Adrenal gland (tissue), 19 donors: ENCODE measurements at places on chromosomes 7 and 10. TPM values are rescaled to one million over a fixed set of nuclear protein-coding genes. Genes with fewer than 3 reads are reported as not detected.

- DNase-seq, result no peak
Observed at GRCh38 chr7:47313564-47313963, 268.3 kb downstream of the TNS3 start.

- no peak for DNase-seq
Observed at GRCh38 chr7:51629206-51629605, 312.6 kb upstream of the COBL start.

The C10orf71 gene
- not detected for total RNA-seq

GRCh38 chr7:156353352-156353751 lies 287.2 kb upstream of the RNF32 start:
- no peak for DNase-seq

GRCh38 chr10:21529032-21529910 lies 3.8 kb upstream of the SKIDA1 start:
- DNase-seq, result no peak

DNA sequence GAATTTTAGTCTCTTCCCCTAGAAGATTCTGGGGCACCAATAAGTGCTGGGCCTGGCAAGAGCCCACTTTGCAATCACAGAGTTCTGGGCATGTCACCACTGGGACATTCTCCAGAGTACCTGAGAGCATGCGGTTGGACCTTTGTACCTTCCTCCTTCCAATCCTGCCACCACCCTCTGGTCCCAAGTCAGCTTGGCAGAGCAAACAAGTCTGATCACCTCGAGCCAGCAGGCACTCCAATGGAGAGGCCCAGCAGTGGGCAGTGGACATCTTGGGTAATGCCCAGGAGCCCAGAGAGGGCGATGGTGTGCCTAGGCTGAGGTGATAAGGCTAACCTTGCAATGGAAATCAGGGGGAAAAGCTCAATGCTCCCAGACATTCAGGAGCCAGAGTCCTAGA lies 43.4 kb downstream of the SH3PXD2A start:
- no peak for DNase-seq

DNA sequence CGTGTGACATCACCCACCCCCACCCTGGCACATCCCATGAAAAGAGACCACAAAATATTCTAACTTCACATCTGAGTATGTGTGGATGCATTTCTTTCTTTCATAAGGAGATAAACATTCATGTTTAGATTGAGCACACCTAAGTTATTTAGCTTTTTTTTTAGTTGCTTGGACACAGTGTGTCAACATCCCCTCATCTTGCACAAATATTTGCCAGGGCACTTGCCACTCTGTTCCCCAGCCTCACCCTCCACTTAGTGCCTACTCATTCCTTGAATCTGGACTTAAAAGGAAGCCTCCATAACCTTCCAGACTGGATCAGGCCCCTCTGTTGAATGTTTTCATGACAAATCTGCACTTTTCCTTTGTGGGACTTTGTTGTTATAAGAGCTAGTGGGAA lies 338.9 kb upstream of the IGFBP3 start:
- DNase-seq, result no peak
